ENCODE measurements at places on chromosomes 4 and X. TPM values are rescaled to one million over a fixed set of nuclear protein-coding genes. Genes with fewer than 3 reads are reported as not detected.

Gene PPP4R3C
- not detected for total RNA-seq

Gene VCX3A
- not detected for total RNA-seq

Gene ADGRG2
- total RNA-seq, result not detected

Gene SYP
- 2.4 TPM for total RNA-seq

Gene GYG2
- total RNA-seq, result 1.6 TPM

Gene HCCS
- 4.6 TPM for total RNA-seq

Gene AVPR2
- under 0.01 TPM for total RNA-seq

Gene CDX4
- not detected for total RNA-seq

- no peak for DNase-seq
Observed at GRCh38 chr4:150278206-150278605, 200.0 kb downstream of the DCLK2 start.

GRCh38 chr4:154868414-154869194 lies 87.5 kb downstream of the RBM46 start:
- no peak for DNase-seq

- DNase-seq, result no peak
Observed at GRCh38 chr4:41982716-41983115, 1.2 kb downstream of the DCAF4L1 start.

GRCh38 chrX:17977696-17978095 lies 116.6 kb upstream of the RAI2 start:
- DNase-seq, result no peak

GRCh38 chr4:85603437-85604336 lies 128.7 kb downstream of the ARHGAP24 start:
- DNase-seq, result no peak

DNA sequence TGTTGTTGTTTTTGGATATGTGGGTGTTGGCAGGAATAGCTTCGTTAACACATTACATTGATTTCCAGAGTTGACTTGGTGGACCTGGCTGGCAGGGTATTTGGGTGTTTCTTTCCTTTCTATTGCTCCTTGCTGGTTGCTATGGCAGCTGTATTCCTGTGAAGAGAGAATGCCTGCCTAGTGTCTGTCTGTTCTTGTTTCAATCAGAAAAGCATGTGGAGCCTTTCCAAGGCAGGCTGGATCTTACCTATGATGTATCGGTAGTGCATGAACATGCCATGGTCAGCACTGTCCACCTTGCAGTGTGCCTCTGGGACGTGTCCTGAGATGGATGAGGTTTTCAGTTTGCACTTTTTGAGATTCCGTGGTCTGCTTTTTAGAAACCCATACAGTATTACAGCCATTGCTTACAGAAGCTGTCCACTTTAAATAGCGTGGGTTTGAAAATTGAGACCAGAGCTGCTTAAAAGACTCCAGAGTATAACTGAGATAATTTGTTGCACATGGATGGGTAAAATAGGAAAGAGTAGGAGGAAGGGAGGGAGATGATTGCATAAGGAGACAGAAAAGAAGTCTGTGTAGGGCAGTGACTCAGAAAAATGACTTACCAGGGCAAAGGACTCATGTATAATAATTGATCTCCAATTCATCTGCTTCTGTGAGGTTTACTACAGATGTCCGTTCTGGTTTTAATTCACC lies 20.0 kb upstream of the AADAT start:
- no peak for DNase-seq

GRCh38 chr4:70969076-70969475 lies 24.4 kb upstream of the DCK start:
- DNase-seq, result no peak

DNA sequence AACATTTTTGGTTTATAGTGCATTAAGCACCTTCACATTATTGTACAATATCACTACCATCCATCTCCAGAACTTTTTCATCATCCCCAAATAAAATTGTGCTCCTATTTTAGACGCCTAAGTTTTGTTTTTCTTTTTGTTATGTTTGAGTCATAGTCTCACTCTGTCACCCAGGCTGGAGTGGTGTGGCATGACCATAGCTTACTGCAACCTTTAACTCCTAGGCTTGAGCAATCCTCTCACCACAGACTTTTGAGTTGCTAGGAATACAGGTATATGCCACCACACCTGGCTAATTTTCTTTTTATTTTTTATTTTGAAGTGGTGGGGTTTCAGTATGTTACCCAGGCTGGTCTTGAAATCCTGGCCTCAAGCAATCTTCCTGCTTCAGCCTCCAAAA lies 33.9 kb downstream of the PRSS12 start:
- no peak for DNase-seq

DNA sequence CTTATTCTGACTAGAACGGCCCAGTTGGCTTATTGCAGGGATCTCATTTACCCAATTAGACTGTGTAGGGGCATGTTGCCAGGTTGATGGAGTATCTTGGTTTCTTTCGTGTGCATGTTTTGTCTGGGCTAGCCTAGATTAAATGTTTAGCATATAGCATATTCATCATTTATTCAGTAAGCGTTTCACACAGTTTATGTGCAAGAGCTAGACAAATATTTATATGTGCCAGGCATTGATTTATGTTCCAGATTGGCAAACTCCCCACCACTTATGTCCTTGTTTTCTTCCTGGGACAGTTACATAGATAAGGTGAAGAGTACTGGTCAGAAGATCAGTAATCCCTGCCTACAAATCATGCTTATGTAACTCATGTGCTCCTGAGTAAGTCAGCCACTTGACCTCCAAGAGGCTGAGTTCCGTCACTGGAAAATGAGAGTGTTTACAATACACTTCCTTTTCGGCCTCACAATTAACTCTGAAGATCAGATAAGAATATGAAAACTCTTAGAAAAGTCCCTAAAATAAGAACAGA lies 57.2 kb downstream of the RUFY3 start:
- DNase-seq, result no peak

GRCh38 chr4:185920171-185920570 lies 108.2 kb upstream of the SORBS2 start:
- DNase-seq, result no peak

DNA sequence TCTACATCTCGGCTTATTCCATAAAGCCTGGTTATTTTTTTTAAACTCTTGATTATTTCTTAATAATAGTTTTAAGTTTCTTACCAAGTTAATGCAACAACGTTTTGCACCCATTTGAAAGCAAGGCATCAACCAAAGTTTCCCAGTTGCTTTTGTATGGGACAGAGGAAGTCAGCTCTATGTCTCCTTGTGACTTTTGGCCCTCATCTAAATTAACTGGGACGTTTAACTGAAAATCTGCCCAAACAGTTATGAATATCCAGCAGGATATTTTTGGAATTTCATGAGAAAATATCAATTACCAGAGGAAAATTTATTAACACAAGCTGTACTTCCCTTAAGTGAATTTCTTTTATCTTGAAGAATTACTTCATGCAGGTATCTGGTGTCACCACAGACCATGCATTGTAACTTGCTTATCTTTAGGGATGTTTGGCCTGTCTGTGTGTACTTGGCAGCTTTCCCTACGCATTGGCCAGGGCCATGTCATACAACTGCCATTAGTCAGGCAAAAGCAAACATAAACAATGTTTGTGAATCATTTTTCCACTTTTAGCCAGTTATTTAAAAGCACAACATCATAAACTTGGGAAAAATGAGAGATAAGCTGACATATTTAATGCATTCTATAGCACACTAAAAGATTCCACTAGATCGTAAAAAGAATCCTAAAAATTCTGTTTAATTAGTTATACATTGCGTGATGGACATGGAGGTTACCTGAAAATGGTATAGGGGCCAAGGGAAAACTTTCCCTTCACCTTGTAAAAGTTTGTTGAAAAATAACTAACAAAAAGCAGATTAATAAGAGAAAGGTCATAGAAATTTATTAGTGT lies 101.4 kb upstream of the PDE5A start:
- DNase-seq, result no peak

GRCh38 chr4:3878678-3879077 lies 112.5 kb downstream of the ADRA2C start:
- DNase-seq, result no peak

GRCh38 chr4:98026362-98026761 lies 116.9 kb downstream of the STPG2 start:
- DNase-seq, result no peak
